ENCODE measurements at places on chromosomes 1 and 21.

GRCh38 chr21:32782698-32783097 is 11.1 kb upstream of the PAXBP1 start:
- DNase-seq: no peak

- DNase-seq: no peak
Measured at GRCh38 chr1:103108376-103109150, at the start of gene COL11A1. COL11A1 (minus strand) TSS chr1:103108522; CDS start chr1:103108178, 344 bp downstream.

DNA sequence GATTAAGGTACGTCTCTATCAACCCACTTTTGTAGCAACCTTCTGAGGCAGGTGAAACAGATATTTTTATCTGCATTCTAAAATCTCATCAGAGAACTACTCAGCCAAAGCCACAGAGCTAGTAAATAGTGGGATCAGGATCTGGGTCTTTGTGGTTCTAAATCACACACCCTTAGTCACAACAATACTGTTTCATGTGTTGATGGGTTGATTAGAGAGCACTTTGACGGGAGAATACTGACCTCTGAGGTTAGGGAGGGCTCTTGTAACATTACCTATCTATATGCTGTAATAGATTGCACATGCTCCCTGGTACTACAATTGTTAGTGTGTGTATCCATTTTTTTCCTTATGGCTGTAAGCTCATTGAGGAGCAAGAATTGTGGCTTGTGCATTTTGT is 45.5 kb upstream of the CCDC190 start:
- DNase-seq: no peak

DNA sequence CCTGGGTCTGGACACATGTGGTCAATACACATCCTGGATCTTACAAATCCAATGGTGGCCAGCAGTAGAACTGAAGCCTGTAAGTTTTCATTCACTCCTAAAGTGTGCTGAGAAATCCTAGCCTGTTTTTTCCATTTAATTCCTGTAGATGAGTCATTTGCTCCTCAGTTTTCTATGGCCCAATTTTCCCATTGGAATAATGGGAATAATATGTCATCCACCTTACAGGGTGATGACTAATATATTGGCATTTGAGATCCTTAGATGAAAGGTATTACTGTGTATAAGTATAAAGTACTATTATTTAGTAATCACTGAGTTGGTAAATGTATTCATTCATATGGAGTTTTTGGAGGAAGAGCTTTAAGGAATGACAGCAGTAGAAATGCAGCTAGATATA is 89.7 kb upstream of the ADAR start:
- DNase-seq: no peak

GRCh38 chr1:190478149-190479049 is 735 bp upstream of the BRINP3 start:
- no peak for DNase-seq

DNA sequence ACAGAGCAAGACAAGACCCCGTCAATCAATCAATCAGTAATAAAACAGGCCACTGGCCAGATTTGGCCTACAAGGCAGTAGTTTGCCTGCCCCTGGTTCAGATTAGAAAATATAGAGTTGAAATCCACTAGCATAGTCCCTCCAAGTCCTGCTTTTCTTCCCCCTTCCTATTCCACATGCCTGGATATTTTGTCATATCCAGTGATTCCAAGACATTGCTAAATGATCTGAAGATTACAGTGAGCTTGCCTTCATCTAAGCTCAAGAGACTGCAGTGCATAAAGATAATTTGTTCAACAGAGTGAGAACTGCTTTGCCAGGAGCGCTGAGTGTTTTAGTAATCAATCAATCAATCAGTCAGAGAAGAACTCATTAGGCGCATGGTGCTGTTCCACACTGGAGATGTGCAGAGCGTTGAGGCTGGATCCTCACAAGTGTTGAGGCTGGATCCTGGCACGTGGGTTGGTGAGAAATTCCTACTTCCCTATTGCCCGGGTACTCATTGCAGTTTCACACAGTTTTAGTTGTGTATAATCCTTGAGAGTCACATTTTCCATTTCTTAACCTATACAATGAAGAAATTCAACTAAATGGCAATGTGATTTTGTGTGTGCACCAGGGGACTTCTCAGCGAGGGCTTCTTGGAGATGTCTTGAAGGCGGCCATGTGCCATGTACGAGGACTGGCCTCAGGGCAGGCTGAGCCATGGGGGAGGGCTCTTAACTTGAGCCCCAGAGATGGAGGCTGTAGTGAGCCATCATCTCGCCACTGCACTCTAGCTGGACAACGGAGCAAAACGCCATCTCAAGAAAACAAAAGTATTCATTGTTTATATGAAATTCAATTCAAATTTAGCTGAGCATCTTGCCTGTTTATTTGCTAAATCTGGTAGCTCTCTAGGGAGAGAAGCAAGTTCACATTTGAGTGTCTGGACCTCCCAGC is 76.3 kb downstream of the TOMM20 start:
- no peak for DNase-seq

DNA sequence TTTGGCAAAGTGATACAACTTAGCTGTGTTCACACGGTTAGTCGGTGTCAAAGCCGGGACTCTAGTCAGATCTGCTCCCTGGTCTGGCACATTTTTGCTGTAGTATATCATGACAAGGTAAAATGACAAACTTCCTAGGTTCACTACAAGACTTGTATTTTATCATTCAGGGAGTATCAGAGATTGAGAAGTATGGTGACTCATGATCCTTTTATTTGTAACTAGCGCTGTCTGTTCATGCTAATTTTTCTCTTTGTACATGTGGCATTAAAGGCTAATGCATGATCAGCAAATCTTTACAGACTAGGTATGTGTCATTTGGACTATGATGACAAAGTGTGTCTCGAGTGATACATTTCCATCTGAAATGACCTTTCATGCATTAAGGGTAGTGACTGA is 326.7 kb downstream of the SIPA1L2 start:
- no peak for DNase-seq

DNA sequence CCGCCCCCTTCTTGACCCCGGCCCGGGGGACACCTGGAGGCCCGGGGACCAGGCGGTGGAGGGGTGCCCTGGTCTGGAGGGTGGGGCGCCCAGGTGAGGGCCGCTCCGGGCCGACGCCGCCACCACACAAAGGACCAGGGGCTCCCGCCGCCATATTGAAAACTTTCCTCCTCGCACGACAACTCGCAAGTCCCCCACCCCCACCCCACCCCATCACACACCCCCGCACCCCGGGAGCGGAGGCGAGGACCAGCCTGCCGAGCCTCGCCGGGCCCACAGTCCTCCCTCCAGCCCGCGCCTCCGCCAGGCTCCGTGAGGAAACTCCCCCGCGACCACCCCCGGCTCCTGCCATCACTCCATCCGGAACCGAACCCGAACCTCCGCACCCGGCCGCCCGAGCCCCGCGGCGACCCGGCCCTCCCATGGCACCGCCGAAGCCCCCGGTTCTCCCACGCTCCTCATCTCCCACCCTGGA is 733 bp downstream of the KDM5B start:
- DNase-seq: no peak

- DNase-seq: no peak
Measured at GRCh38 chr1:37851782-37852210, 7.6 kb downstream of the MTF1 start.

DNA sequence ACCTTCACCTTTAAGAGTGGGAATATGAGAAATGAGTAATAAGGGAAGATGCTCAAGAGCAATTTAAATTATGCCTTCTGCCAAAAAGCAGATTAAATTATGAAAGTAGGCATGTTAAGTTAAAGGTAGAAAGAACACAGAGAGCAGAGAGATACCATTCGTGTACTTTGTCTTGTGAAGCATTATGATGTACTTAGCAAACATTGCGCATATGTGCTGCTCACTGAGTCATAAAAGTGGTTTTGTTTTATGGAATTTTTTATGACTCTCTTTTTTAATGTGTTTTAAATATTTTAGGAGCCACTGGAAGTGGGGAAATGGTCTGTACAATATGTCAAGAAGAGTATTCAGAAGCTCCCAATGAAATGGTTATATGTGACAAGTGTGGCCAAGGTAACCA is 35.3 kb downstream of the MTF2 start:
- DNase-seq: no peak

- no peak for DNase-seq
Measured at GRCh38 chr1:111517469-111518225, 14.2 kb upstream of the ADORA3 start.

DNA sequence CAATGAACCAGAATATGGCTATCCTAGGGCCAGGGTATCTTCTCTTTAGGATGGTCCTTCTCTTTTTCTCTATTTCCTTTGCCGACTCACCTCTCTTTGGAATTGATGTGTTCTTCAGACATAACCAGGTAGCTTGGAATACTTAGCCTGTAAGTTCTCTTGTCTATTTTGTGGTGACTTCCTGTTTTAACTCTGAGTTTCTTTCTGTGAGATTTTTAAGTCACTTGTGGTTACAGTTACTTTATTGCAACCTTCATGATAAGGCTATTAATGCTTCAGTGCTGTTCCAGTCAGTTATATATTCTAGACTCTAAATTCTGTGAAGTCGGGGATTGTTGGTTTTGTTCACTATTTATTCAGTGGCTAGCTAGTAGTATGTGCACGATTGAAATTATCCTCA is 46.2 kb downstream of the DISP1 start:
- DNase-seq: no peak

DNA sequence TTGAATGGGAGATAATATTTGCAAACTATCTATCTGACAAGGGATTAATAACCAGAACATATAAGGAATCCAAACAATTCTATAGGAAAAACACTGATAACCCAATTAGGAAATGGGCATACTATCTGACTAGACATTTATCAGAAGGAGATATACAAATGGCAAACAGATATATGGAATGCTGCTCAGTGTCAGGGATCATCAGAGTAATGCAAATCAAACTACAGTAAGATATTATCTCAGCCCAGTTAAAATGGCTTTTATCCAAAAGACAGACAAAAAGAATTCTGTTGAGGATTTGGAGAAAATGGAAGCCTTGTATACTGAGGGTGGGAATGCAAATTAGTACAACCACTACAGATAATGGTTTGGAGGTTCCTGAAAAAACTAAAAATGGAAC is 758.0 kb upstream of the B3GALT2 start:
- no peak for DNase-seq

DNA sequence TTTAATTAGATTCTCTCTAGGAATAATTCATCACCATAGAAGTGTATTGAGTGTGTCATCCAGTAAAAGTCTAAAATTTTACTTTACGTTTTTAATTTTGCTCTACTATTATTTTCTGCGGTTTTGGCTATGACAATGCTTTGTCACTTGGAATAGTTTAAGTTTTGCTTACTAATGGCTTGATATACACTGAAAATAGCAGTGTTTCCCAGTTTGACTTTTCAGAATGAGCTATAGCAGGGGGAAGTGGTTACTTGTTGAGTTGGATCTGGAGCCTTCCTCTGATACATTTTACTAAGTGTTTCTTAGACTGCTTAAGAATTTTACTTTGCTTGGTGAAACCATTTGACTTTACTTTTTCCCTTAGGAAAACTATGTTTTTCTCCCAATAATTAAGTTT is 5.0 kb downstream of the DNAJC16 start:
- no peak for DNase-seq

DNA sequence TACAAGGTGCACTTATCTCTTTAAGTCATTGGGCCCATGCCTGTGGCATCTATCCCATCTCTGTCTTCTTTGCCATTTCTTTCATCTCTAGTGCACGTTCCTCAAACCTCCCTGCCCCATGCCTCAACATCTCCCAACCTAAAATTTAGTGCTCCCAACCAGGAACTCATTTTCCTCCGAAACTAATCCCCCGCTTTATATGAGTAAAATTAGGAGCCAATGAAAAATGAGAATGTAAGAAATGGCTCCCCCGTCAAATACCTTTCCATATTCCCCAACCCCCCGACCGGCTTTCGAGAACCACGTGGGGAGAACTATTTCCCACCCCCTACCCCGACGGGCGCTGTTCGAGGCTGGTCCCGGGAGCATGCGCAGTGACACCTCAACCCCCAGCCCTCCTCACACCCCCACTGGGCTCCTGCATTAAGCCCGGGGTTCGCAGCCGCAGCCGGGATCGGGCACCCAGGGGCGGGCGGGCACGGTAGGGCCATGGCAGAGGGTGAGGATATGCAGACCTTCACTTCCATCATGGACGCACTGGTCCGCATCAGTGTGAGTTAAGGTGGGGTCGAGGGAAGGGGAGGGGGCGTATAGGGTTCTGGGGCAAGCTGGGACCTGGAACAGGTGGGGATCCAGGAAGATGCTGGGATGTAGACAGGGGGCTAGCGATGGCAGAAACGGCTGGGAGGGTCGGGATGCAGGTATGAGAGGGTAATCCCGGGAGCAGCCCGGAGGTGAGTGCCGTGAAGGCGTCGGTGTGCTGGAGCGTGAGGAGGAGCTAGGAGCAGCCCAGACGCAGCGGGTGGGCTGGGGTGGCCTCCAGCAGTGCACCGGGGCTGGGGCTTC is at the start of gene TRIM46:
Gene TRIM46 (plus strand): TSS at position 372 of the 846 bp plus-strand sequence. CDS start 118 bp downstream, at position 490.
- no peak for DNase-seq

DNA sequence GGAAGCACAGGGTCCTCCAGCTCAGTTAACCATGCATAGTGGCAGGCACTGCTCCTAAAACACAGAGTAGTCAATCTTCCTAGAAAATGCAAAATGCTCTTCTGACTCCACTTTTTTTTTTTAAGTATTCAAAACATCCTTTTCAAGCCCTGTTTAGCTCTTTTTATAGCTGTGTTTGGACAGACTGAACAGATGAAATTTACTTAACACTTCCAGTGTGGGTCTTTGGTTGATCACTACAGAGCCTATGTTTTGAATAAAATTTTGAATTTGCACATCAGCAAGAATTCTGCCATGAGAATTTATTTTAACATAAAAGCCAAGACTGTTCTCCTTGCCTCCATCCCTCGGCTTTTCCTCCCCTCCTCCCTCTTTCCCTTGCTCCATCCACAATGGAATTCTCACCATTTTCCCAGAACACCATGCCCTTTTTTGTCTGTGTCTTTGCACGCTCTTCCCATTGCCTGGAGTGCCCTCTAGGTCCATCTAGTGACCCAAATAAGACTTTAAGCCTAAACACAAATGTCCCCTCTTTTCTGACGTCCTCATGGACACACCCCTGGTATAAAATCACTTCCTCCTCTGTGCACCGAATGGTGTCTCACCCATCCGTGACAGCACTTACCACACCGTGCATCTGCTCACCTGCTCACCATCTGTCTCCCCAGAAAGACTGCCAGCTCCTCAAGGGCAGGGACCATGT is 24.0 kb upstream of the CPT2 start:
- no peak for DNase-seq

DNA sequence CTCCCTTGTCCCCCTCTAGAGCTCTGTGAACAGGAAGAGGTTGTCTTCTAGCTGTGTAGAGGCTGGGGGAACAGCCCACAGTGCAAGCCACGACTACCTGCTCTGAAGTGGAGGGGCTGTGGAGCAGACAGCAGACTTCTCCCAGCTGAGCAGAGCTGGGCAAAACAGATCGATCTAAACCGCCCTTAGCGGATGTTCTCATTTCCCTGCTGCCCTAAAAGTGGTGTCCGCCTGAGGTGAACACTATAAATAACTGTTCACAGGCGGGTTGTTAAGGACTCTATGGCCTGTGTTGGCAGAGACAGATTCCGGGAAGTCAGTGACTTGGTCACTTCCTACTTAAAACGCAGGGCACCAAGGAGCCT is 203.2 kb downstream of the RHOU start:
- no peak for DNase-seq
